HCEC 1CT (cell line): ENCODE measurements at places on chromosomes 5 and 9.

DNA sequence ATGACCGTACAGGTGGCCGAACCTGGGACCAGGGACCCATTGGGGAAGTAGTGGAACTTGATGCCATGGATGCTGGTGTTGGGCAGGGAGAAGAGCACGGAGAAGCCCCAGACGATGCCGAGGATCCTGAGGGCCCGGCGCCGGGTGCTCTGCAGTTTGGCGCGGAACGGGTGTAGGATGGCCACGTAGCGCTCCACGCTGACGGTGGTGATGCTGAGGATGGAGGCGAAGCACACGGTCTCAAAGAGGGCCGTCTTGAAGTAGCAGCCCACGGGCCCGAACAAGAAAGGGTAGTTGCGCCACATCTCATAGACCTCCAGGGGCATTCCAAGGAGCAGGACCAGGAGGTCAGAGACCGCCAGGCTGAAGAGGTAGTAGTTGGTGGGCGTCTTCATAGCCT, 585 bp downstream of the NMUR2 start:
- no peak for DNase-seq

GRCh38 chr5:82734347-82734746, 342.8 kb downstream of the TMEM167A start:
- DNase-seq: no peak

DNA sequence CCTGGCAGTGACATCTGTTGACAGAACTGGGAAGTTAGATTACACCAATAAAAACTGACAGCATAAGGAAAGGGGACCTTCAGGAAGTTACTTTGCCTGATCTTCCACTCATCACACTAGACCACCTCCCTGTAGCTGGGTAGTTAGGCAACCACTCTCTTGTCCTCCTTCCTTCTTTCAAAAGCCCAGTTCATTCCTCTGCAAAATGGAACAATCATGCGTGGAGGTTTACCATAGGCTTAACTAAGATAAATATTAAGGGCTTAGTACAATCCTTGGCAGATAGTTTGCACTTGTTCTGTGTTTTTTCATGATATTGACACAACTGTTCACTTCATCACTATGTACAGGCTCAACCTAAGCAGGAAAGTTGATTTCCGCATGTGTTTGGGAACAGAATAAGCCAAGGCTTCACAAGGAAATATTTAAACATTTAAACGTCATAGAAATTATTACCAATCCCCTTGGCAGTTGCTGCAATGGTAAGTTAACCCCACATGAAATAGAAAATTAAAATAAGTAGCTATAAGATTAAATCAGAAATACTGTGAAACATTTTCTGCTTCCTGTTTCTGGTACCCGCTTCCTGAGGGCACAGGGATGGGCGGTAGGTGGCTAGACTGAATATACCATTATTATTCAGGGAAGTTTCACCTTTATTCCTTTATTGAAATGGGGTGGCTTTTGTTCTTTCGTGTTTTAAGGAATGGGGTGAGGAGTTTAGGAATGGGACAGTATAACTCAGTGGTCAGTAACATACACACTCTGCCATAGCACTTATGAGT, 9.9 kb upstream of the PTGER4 start:
- DNase-seq: no peak

DNA sequence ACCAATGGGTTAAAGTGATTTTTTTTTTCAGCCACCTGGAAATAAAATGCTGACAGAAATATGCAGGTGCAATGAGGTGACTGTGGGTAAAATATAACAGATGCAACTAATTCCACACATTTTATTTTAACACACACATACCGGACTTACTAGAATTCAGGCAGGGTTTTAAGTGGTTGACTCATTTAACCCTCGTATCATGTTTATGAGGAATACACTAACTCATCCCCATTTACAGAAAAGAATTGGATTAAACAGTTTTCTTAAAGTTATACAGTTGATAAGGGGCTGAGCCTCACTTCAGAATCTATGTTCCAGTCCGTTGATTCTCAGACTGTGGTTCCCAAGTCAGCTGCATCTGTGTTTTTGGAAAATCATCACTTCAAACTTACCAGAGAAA, 207.5 kb downstream of the CHSY3 start:
- peak; percentile 44 for DNase-seq

DNA sequence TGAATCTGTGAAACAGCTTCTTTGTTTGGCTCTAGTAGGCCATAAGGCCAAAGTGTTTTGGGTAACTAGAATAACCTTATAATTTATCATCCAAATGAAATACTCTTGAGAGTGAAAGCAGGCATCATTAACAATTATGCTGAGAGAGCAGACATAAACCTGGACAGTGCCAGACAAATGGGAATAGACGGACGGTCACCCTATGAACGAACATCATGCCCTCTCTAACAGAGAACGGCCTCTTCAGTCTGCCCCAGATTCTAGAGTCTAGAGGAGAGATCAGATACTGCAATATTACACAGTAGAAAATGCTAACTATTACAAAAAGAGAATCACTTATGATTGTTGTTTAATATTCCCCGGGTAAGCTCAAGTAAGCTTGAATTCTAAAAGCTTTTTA, 68.5 kb downstream of the APBA1 start:
- DNase-seq: no peak

- peak; percentile 57 for DNase-seq
Observed at GRCh38 chr5:51381761-51382474, 1.3 kb upstream of the ISL1 start.

GRCh38 chr9:78745331-78745730, 448.4 kb downstream of the PSAT1 start:
- peak; percentile 11 for DNase-seq

DNA sequence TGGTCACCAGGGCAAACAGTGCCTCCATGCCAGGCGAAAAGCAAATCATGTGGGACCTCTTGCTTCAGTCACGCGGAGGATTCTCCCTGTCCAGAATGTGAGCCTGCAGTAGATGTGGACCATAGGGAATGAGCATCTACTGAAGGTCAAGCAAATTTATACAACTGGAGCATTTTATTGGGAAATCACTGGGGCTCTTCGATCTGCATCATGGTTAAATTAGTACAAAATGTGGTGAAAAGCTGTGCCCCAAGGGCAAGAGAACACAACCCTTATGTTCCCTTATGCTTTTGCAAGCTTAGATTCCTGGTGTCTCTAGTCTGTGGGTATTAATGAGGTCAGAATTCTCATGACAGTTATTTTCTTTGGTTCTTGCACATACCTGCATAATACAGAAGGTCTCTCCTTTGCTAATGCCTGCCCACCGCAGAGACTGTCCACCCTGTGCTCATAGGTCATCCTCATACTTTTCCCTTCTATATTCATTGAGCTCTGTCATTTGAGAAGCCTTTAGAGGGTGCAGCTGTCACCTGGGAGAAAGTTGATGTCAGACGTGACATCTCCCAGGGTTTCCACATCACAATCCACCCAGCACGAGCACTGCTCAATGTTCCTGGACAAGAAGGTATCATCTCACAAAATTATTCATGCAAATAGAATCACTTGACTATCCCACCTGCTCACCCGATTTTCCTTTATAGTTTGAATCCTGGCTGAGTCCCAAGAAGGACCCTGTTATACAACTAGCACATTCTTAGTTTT, 111.7 kb downstream of the NXNL2 start:
- no peak for DNase-seq

- no peak for DNase-seq
Observed at GRCh38 chr5:58077966-58078365, 381.9 kb downstream of the PLK2 start.

DNA sequence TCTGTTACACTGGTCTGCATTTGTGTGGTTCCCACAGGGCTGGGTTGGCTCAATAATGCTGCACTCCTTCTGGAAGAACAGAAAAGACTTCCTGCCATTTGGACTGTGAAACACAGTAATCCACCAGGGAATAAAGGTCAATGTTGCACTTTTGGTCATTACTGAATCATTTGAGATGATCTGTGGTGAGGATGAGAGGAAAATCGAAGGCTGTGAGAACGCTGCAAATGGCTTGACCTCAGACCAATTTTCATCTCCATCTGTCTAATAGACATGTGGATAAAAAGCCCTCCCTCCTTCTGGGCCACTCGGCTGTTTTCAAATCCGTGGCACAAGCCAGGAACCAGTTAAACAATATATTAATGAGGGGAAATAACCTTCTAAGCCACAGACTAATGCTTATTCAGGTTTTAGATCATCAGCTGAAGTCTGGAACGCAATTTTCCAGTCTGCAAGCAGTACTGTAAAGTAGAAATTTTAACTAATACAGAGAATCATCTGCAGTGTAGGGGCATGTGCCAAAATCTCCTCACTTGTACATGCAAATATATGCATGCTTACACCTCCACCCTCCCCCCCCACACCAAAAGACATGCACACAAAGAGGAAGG, 20.2 kb downstream of the TLE1 start:
- DNase-seq: peak; percentile 55
